Stimulated activated CD4-positive, alpha-beta T cell treated with anti-CD3 and anti-CD28 coated beads, TNF-alpha, amount 100 ng/mL, for 4 hours (primary cell): ENCODE measurements at places on chromosomes 2 and 18.

GRCh38 chr2:233107831-233108300, 47.7 kb downstream of the INPP5D start:
- no peak for DNase-seq

GRCh38 chr2:240234503-240234951, 94.1 kb upstream of the OTOS start:
- no peak for DNase-seq

DNA sequence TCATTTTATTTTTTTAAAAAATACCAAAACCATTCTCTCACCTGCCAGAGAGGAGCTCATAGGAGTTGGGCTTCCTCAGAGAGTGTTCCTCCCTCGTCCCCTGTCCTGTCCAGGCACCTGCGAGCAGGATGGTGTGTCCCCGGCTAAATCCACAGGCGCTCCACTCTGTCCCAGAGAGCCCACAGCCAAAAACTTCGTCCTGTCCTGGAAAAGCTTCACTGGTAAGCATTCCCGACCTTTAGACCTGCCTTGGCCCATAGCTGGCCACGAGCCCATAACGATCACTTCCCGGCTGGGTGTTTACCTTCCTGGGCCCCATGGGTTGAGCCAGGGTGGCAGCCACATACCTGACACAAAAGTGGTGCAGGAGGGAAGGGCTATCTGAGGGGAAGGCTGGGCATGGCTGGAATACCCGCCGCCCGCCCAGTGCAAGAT, at the start of gene NGEF:
NGEF (minus strand) TSS at position 230 of the 435 bp plus-strand sequence. CDS start 38,366 bp downstream, outside the sequence.
- no peak for DNase-seq

DNA sequence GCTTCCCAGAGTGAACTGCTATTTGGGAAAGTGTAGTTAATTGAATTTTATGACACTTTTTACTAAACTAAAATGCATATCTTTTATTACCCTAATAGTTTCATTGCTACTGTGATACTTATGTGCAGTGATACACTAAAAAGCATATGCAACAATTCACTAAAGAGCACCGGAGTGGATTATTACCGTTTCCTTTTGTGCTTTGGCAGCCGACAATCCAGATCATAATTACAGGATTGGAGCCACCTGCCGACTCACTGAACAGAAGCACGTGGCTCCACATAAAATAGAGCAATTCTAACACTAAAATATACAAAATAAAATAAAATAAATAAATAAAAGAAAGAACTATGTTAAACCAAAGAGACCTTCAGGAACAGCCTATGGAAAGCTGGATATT, 583.4 kb downstream of the NRXN1 start:
- DNase-seq, result no peak

- no peak for DNase-seq
Observed at GRCh38 chr2:241025639-241026038, 27.2 kb downstream of the SNED1 start.

DNA sequence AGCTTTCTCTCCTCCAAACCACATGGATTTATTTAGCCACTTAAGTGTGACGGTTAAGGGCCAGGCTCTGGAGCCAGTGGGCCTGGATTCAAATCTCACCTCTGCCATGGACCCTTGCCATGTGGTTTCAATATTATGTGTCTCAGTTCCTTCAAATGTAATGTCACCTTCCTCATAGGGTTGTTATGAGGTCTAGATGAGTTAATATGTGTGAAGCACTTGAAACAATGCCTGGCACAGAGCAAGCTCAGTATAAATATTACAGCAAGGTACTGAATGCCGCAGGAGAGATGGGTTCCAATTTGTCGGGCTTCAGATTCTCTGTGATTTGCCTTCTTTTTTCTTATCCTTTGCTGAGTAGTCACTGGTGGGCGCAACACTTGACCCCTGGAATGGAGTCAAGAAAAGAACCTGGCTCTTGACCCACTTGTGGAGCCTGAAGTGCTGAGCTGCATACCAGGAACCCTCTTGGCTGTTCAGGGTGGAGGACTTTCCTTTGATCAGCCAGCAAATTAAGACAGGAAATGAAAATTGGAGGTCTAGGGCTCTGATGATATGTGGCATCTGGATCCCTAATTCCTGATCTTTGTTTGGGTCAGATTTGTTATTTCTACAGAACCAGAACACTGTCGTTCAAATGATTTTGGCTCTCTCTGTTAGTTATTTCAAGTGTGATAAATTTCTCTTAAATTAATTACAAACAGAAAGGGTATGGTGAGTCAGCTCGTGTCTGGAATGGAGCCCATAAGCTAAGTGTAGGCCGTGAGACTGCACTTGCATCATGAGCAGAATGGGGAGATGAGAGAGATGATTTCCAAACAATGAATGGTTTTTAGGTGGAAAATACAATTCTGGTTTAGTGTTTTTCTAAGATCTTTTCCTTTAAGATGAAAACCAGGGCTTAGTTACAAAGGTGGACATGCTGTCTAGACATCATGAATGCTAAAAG, 293.0 kb downstream of the KCNS3 start:
- no peak for DNase-seq

GRCh38 chr2:219273937-219274336, 5.2 kb upstream of the DNAJB2 start:
- DNase-seq, result no peak

- no peak for DNase-seq
Observed at GRCh38 chr2:36245651-36246050, 109.9 kb upstream of the CRIM1 start.

DNA sequence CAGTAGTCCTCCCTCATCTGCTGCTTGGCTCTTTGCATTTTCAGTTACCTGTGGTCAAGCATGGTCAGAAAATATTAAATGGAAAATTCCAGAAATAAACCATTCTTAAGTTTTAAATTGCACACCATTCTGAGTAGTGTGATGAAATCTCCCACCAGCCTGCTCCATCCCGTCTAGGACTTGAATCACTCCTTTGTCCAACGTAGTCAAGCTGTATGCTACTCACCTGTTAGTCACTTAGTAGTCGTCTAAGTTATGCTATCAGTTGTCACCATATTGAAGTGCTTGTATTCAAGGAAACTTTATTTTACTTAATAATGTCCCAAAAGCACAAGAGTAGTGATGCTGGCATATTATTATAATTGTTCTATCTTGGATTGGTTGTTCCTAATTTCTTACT, 172.5 kb downstream of the FIGN start:
- DNase-seq, result no peak

DNA sequence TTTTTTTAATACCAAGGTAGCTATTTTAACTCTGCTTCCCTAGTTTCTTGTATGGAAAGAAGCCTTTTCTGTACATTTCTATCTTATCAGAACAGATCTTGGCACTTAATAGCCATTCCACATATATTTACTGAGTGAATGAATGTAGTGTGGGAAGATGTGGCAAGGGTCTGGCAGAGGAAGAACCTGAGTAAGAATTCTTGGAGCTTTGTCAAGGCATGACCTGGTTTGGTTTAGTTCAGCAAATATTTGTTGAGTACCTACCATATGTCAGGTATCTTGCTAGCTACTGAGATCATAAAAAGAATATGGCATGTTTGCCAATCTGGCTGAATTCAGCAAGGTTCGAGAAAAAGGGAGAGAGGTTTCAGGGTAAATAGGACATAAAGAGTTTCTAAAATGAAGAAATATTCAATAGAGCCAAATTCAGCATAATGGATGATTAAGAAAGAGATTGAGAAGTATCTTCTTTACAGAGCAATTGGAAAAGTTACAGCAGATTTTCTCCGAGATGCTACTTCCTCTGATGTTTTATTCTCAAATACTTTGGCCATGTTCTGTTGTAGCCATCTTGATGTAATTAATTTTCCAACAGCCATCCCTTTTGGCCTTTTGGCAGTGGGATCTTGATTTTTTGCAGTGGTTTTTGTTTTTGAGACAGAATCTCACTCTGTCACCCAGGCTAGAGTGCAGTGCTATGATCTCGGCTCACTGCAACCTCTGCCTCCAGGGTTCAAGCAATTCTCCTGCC, 21.7 kb upstream of the MEP1B start:
- no peak for DNase-seq

DNA sequence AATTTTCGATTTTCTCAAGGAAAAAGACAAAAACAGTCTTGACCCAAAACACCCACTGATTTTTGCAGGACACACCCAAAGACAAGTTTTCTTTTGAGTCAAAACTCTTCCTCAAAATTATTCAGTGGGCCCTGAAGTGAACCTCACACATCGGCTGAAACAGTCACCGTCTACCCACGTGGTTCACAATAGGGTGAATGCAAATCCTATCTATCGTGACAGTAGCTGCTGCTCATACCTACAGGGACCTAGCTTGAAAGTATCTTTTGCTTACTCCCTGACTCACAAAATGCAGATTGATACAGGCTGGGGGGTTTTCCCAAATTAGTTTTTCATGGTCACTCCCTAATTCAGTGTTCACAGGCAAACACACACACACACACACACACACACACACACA, 10.7 kb upstream of the CD226 start:
- no peak for DNase-seq
